ENCODE measurements at places on chromosomes 4 and X. TPM values are rescaled to one million over a fixed set of nuclear protein-coding genes. Genes with fewer than 3 reads are reported as not detected.

GRCh38 chr4:178556796-178557195, 1114.6 kb upstream of the AGA start:
- DNase-seq: no peak

DNA sequence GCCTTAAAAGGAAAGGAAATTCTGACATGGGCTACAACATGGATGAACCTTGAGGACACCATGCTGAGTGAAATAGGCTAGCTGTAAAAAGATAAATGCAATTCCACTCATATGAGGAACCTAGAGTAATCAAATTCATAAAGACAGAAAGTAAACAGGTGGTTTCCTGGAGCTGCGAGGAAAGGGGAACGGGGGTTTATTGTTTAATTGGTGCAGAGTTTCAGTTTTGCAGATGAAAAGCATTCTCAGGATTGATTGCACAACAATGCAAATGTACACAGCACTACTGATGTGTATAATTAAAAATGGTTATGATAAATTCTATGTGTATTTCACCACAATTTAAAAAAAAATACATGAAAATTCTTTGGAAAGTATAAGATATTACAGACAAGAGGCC, 24.0 kb downstream of the PLRG1 start:
- DNase-seq: no peak

DNA sequence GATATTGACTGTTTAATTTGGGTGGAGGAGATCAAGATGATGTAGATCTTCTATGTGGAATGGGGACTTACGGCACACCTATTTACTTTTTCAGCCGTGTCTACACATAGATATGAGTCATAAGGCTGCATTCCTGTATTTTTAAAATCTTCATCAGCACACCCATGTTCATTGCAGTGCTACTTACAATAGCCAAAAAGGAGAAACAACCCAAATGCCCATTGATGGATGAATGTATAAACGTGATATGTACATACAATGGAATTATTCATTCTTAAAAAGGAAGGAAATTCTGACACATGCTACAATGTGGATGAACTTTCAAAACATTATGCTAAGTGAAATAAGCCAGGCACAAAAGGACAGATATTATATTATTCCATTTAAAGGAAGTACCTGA, 98.6 kb downstream of the AASDH start:
- DNase-seq: no peak

DNA sequence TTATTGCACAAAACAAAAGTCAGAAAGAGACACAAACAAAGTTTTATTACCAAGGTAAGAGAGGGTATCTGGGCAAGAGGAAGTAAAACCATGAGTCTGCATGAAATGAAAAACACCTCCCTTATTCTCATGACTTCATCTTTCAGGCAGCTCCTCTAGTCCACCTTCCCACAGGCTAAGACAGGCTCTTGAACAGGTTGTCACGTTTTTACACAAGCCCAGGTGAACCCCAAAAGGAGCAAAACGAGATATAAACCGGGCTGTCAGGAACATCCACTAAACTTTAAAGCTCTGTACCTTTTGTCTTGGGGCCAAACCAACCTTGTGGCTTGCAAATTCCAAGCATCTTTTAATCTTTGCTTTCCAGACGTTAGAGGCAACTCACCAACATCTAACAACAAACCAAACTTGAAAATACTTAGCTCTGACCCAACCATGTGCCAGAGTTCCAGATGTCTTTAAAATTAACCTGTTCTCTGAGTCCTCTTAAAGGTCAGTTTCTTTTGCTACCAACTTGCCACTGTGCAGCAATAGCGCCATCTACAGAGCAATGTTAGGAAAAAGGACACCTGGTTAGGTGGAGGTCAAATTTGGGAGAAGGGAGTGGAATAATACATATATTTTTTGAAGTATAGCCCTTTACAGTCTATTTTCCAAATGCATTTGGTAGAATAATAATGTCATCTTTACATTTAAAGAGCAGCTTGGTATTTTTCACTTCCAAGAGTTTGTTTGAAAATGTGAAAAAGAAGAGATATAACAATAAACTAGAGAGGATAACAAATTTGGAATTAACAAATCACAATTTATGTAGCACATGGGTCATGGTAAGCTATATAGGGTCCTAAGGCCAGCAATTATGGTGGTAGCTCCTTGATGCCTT, 73.1 kb downstream of the QRFPR start:
- no peak for DNase-seq

DNA sequence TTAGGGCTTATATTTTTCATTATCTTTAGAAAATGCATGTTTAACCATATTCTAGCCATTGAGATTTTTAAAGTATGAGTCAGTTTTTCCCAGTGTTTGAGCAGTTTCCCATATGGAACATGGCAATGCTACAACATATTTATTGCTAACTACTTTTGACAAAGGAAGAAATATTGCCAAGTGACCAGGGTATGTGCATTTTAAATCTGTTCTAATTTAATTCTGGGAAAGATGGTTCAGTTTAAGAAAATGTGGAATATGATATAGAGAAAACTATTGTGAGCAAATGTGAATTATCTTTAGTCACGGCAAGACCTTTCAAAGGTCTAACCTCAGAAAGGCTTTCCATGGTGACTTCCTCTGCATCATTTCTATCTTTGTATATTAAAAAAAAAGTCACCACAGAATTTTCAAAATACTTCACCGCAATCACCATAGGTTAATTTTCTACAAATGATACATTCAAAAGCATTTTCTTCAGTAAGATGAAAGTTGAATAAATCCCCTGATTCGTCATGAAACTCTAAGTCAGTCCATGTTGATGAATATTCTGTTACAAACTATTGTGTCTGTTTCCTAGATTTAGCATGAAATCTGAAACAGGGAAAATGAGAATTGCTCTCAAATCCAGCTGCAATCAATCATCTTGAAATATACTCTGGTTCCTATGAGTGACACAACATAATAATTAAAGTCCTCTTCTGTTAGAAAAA, 2349.0 kb upstream of the TENM3 start:
- DNase-seq: no peak

Gene FMR1NB
- polyA plus RNA-seq: not detected

- DNase-seq: no peak
Observed at GRCh38 chrX:13009844-13010243, 34.6 kb downstream of the FAM9C start.

- peak; percentile 14 for DNase-seq
Observed at GRCh38 chrX:35046660-35047296, 104.2 kb downstream of the FAM47B start.

Gene NPY5R
- polyA plus RNA-seq: 6.1 TPM

Gene CT45A1
- polyA plus RNA-seq: not detected

- DNase-seq: no peak
Observed at GRCh38 chrX:24018809-24019208, 8.2 kb downstream of the KLHL15 start.

DNA sequence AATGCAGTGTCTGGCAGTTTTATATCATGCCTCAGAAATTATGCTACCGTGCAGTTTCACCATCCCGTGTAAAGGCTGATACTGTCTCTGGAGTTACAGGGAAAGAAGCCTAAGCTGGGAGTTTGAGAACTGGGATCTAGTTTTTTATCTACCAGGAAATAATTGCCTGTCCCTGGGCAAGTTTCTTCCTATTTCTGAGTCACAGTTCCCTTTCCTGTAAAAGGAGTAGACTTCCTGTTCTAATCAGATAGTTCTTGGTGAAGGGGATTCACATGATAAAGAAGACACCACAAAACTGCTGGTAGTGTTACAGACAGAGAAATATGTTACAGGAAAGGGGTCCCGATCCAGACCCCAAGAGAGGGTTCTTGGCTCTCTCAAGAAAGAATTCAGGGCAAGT, 17.1 kb downstream of the HERC3 start:
- DNase-seq: no peak

Gene NDUFC1
- polyA plus RNA-seq: 54.0 TPM

DNA sequence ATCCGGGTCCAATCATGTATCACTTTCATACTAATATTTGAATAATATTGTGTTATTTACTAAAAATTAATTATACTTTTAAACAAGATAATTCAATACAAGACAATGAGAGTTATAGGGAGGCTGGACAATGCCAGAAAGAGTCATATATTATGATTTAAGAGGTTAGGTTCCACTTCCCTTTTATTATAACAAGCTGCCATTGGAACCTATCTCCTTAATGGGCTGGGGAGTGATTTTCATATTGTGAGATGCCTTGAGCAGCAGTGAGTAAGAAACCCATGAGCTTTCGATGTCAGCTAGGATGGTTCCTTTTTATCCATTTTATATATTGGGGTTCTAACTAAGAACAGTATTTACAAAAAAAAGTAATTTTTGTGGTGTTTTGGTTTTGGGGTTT, 91.8 kb downstream of the MAB21L2 start:
- DNase-seq: no peak

DNA sequence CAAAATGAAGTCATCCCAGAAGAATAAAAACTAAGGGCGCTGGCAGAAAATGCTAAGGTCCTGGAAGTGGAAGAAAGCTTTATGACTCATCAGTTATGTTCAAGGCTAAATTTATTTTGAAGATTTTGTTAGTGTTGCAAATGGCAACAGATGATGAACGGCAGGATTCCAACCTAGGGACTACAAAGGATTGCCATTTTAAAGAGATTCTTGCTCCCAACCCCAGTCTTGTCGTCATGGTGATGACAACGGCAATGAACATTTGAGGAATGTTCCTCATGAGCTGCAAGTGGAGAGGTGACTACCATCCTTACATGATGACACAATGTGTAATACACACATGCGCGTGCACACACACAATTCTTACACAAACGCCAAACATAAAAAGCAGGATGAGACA, 54.4 kb upstream of the FTHL17 start:
- DNase-seq: no peak

- no peak for DNase-seq
Observed at GRCh38 chrX:134186362-134187121, 50.4 kb upstream of the CCDC160 start.

Gene LINC00632
- polyA plus RNA-seq: 3.7 TPM

- DNase-seq: no peak
Observed at GRCh38 chrX:119970574-119970973, 27.0 kb upstream of the NKAP start.

Gene DLG3
- 45.6 TPM for polyA plus RNA-seq

Gene TEC
- polyA plus RNA-seq: 1.6 TPM

DNA sequence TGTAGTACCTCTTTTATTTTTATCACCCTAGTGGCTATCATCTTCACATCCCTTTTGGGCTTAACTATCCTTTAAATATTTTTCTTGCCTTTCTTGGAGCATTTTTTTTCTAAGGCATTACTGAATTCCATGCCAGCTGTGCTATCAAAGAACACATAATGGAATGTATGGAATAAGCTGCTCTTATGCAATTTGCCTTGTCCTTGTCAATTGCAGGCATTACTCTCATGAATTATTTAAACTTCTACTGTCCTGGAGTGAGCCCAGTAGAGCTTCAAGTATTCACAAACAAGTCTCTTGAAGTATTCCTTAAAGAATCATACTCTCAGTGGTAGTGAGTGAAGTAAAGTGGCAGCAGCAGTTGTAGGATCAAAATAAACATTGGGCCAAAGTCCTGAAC, 144.6 kb upstream of the IGFBP7 start:
- no peak for DNase-seq

DNA sequence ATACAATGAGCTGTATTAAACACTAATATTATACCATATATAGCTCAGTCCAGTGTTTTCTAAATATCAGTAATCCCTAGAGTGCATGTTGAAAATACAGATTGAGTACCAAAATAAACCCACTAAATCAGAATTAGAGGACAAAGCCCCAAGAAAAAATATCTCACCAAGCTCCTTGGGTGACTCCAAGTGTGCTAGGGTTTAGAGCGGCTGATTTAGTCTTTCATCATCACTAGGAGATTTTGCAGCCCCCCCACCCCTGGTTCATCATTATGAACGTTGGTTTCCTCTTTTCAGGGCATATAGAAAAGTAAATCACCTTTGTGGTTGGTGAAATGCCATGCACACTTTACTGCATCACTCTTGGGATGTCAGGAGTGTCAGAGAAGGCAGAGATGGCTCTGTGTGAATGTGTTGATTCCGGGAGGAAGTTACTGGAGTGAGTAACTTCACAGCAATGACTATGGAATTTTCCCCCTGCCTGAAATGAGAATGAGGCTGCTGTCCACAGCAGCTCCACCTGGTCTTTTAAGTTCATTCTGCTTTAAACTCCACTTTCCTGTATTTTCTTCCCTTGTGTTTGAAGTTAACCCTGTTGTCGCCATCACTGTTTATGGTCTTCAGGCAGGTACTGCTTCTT, 25.2 kb upstream of the ANAPC4 start:
- no peak for DNase-seq

DNA sequence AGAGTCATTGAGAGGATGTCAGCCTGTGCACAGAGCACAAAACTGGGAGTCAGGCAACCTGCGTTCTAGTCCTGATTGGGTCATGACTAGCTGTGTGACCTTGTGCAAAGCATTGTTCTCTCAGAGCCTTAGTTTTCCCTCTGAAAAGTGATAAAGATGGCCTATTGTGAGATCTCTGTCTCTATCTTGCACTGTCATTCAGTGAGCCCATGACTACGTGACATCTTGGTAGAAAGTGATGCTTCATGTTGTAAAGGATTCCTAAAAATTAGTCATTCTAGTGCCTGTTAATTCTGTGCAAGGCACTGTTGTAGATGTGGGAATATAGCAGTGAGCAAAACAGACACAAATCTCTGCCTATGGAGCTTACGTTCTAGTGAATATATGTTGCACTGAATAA, 2.5 kb downstream of the PGRMC1 start:
- no peak for DNase-seq

GRCh38 chr4:117357437-117357836, 272.1 kb upstream of the TRAM1L1 start:
- DNase-seq: no peak

Gene RP2
- polyA plus RNA-seq: 15.9 TPM

- DNase-seq: peak; percentile 40
Observed at GRCh38 chr4:168408620-168409019, 71.7 kb downstream of the DDX60L start.

DNA sequence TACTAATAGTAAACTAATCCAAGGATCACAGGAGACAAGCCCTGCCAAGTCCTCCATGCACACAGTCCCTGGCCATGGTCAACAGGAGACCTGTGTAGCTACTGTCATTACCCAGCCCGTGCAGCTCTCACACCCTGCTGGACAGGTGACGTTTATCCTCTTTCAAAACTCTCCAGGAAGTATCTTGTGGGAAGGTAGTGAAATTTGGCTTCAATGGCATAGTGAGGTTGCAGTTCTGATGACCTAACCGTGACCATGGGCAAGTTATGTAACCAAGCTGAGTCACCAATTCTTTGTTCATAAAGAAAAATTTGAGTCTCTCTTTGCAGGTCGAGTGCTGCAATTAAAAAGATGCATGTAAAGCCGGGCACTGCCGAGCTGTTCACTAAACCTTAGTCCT, 11.3 kb upstream of the SLC2A9 start:
- no peak for DNase-seq

Gene ZAR1
- polyA plus RNA-seq: not detected
